Activated CD4-positive, alpha-beta memory T cell treated with anti-CD3 and anti-CD28 coated beads for 36 hours (primary cell): ENCODE measurements at places on chromosomes 13 and 19.

- no peak for DNase-seq
Observed at GRCh38 chr19:46388311-46389095, 24.9 kb downstream of the CCDC8 start.

- peak; percentile 68 for DNase-seq
Observed at GRCh38 chr13:40101708-40102359, 446.4 kb downstream of the COG6 start.

DNA sequence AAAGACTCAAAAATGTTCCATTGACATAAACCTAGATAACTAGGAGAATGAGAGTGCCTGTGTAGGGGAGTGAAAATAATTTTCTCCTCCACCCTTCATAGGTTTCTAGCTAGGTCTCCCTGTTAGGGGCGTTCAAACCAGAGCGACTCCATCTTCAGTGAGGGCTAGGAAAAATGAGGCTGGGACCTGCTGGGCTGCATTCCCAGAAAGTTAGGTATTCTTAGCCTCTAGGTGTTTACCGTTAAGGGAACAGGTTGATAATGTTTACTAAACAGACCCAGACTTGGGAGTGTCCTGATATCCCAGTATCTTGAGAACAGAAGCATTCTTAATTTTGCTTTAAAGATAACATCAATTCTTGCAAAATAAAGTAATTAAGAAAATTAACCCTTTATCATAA lies 20.1 kb downstream of the PABPC3 start:
- no peak for DNase-seq

DNA sequence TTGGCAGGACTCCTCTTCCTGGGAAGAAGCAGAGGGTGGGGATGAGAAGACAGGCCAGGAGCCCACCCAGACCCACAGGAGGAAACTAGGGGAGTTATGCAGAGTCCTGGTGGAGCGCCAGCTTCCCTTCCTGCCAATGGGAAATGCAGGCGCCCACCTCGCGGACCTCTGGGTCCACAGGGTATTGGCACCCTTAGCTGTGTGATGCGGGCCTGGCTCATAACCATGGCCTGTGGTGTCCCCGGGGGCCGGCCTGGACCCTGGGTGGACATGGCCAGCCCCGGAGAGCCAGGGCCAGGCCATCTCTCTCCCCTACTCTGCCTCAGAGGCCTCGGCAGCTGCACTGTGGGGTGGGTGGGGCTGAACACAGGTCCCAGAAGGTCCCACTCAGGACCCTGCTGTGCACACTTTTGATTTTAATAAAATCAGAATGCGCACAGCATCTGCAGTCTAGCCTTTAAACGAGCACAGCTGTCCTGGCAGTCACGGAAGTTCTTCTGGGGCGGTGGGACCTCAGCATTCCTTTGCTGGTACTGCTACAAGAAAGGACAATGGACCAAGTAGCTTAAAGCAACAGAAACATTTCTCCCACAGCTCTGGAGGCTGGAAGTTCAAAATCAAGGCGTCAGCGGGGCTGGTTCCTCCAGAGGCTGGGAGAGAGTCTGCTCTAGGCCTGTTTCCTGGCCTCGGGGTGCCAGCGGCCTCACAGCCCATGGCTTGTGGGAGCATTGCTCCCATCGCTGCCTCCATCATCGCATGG lies 1.8 kb downstream of the F10 start:
- no peak for DNase-seq

GRCh38 chr19:17685451-17686022 lies 2.6 kb downstream of the UNC13A start:
- DNase-seq = no peak

DNA sequence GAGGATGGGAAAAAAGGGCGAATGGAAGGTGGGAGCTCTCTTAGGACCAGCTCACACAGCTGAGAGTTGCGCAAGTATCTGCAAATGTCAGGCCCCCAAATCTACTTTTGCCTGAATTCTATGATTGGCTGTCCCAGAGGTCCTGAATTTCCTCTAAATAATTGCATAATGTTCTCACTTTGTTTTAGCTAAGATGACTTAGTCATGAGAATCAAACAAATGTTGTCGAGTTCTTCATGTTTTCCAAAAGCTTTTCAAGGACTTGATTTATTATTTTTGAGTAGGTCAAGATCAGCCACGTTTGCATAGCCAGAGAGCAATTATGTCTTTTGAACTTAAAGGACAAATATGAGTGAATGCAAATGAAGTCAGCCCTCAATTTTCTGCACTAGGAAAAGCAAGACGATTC lies 246.6 kb upstream of the MAB21L1 start:
- no peak for DNase-seq
